ENCODE measurements at places on chromosomes 1 and 21. TPM values are rescaled to one million over a fixed set of nuclear protein-coding genes. Genes with fewer than 3 reads are reported as not detected.

Gene SPATA45
- not detected for total RNA-seq

Gene PTGER3
- 0.32 TPM for total RNA-seq

Gene ZSWIM5
- 0.30 TPM for total RNA-seq

Gene HSPB7
- not detected for total RNA-seq

Gene AMPD1
- total RNA-seq = not detected

Data from epithelial cell of umbilical artery (primary cell).